ENCODE measurements at places on chromosomes 6 and 20.
A peak's percentile ranks its signal among the peaks of the same experiment; 100 is the strongest.

- peak; percentile 64 for DNase-seq
Measured at GRCh38 chr6:77292564-77293546, 170.4 kb downstream of the HTR1B start.

DNA sequence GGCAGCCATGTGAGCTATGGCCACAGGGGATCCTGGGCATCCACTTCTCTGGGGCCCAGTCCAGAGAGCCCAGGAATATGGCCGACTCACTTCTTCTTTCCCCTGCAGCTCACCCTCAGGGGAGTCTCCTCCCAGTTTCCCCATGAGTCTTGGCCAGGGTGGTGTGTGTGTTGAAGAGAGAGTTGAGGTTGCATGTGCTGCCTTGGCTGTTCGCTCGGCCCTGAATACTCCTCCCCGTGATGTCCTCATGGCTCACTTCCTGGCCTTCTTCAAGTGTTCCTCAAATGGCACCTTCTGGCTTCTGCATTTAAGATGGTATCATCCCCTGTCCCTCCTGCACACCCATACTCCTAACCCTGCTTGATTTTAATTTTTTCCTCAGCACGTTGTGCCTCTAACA, 3.2 kb upstream of the TREML1 start:
- DNase-seq = no peak

DNA sequence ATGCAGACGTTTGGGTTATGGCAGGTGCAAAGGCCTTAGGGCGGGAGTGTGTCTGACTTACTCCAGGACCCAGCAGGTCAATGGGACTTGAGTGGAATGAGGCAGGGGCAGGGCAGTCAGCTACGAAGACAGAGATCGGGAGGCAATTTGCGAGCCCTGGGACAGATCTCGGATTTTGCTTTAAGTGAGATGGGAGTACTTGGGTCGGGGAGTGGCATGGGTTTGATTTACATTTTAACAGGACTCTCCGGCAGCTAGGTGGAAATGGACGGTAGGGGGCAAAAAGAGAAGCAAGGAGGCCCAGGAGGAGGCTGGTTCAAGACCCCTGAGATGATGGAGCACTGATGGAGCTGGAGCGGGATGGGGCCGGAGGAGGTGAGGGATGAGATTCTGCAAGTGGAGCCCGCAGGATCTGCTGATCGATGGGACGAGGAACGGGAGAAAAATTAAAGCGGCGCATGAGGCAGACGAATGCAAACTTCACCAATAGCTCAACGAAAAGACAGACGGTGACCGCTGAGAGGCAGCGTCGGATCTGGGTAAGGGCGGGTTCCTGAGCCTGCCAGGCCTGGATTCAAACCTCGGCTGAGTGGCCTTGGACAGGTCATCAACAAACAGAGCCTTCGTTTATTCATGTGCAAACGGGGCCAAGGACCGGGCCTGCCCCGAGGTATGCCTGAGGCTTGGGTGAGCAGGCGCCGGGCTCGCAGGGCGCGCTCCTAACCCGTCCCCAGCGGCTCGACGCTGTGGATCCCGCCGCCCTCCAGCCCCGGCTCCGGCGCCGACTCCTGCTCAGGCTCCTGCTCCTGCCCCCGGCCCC, 756 bp upstream of the RBCK1 start:
- peak; percentile 77 for DNase-seq

DNA sequence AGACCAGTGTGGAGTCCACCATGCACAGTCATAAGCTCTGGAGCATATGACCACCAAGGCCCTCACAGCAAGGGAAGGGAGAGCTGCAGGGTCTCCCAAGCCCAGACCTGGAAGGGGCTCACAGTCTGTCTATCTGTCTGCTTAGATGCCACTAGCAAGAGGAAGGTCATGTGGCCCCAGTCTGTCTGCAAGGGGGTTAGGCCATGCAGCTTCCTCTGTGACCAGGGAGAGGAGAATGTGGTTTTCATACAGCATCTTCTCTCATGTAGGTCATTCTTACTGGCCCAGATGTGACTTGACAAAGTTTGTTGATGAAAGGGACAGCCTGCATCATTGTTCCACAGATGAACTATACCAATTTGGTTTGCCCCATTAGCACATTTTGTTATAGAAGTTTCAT, 260.8 kb downstream of the FARS2 start:
- DNase-seq = no peak

DNA sequence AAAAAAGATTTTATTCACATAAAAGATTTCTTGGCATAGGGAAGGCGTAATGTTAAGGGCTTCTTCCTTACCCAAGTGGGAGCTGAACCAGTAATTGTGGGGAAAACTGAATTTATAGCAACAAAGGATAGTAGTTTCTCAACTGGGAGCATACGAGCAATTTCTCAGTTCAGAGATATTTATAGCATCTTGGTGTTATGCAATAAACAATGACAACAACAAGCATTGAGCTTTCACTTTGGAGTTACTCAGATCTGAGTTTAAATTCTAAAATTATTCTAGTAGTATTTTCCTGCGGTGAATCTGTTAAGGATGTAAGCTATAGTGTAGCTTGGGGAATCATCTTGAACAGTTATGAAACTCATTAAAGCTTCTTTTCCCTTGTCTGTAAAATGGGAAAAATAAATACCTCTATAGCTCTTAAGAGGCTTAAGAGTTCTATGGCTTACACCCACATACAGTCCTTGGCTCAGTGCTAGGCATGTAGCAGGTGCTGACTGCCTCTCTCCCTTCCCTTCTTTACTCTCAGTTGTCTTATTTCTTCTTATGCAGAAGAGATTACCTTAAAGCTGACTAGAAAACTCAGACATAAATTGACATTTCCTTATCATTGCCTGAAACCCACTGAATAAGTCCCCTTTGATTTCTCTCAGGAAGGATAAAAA, 58.8 kb downstream of the SAMD5 start:
- DNase-seq = peak; percentile 20

DNA sequence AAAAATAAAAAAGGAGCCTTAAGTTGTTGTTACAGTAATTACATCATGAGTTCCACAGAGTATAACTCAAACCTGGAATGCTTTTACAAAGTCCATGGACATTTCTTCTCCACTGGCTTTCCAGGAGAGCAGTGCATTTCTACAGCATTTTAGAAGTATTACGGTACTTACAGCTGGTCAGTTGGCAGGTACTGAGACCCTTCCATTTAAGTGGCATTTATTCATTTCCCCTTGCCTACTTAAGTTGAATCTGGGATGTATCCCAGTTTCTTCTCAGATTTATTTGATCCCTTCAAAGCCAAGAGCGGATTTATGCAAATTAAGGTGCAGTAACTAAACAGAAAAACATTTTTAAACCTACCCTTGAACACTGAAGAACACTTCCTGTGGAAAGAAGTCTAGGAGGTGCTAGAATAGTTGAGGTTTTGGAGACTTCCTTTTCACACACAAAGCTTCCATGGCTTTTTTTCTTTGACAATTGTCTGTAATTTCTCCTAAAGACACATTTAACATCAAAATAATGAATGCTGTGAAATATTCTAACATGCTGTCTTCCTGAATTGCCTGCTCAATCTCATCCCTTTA, 3.4 kb downstream of the PRDM13 start:
- no peak for DNase-seq

GRCh38 chr6:50461696-50462095, 251.6 kb upstream of the TFAP2D start:
- no peak for DNase-seq

GRCh38 chr20:32314768-32315167, 37.3 kb downstream of the KIF3B start:
- DNase-seq = no peak

DNA sequence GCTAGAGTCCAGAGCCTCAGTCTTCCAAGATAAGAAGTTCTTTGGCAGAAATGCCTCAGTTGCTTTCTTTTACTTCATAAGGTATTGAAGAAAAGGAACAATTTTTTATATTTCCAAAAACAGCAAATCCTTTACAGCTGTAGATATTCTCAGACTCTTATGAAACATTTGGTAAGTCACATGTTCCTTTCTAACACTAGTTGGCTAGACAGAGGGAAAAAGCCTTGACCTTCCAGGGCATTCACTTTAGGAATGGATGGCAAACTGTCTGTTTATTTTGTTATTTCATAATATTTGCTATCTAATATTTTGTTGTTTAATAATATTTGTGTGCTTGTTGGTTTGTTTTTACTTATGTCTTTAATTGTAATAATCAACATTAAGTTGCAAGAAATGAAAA, 140.8 kb downstream of the PTPRK start:
- no peak for DNase-seq

GRCh38 chr6:153130515-153131036, 506 bp downstream of the RGS17 start:
- DNase-seq = no peak

DNA sequence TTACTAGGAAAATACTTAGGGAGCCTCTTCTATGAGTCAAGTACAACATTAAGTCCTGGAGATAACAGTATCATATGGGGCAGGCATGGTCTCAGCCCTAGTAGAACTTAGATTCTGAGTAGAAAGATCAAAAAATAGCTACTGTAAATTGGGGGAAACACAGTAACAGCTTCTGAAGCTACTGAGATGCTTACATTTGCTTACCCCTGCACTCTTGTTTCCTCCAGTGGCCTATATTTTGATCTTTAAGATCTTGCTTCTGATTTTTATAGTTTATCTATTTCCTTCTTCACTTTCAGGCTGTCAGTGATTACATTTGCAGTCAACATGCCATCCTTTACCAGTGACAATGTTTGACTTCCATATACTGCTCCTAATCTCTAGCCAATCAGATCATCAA, 35.3 kb downstream of the HIVEP2 start:
- DNase-seq = no peak

DNA sequence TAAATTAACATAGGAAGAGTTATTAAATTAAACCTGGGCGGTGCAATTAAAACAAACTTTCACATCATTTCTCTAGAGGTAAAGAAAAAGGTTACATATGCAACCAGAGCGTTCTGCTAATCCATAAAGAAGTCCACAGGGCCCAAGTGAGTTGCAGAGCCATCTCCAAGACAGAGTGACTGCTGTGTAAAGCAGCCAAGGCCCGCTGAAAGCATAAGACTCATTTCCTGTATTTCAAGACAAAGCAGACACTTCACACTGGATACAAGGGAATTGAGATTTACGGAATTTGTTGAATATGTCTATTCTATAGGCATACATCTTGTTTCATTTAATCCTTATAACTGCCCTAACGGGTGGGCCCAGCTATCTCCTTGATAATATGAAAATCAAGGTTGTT, 422.8 kb downstream of the CBLN4 start:
- DNase-seq = no peak

- peak; percentile 37 for DNase-seq
Measured at GRCh38 chr6:146890644-146891434, 292.1 kb downstream of the ADGB start.

GRCh38 chr6:39209360-39209811, 19.9 kb downstream of the KCNK5 start:
- no peak for DNase-seq

DNA sequence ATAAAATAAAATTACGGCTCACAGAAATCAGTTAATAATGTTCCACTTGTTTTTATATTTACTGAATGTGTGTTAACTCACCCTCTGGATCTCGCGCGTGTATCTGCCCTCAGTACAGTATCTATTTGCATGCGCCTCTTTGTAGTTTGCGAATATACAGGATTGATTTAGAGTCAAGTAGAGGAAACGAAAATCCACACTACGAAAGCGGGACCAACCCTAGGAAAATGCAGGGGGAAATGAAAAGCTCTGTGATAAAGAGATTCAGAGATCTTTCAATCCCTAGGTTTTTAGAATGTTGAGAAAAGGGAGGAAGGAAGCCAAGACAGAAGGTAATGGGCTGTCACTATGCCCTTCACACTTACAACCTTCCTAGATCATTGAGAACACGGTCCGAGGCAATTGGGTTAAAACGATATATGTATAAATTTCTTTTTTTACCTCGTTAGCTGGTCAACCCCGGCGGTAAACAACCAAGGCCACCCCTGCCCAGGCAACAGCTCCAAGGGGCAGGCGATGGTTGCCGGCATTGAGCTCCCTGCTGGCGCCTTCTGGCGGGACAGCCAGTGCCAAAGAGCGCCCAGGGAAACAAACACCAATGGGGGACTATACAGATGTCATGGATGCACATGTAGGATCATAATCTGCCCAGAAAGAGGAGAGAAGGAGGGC, 792 bp upstream of the FUT9 start:
- no peak for DNase-seq

- DNase-seq = no peak
Measured at GRCh38 chr6:733431-734219, 40.7 kb upstream of the EXOC2 start.

- peak; percentile 94 for DNase-seq
Measured at GRCh38 chr6:22880686-22881433, 311.5 kb downstream of the HDGFL1 start.

DNA sequence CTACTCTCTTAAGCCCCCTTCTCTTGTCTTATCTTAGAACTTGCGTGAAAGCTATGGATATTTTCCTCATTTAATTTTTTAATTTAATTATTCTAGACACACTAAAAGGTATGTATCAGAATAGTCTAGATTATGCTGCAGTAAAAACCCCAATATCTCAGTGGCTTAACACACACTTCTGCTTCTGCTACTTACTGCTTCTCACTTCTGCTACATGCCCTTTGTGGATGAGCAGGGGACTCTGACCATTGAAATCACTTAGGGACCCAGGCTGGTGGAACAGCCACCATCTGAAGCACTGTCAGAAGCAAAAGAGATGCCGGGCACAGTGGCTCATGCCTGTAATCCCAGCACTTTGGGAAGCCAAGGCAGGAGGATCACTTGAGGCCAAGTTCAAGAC, 27.2 kb upstream of the SCUBE3 start:
- DNase-seq = no peak
